ENCODE measurements at places on chromosomes 2 and 18.

GRCh38 chr2:48717846-48718245 is 37.7 kb downstream of the LHCGR start:
- no peak overlapping the region for H3K4me3 ChIP-seq
- DNase-seq: no peak
- H3K36me3 ChIP-seq: no peaks in the 10 kb centered on the region
- H3K27me3 ChIP-seq: peaks cover 5% of the 10 kb centered on the region
- H3K4me1 ChIP-seq: peaks cover 4% of the 10 kb centered on the region
- H3K27ac ChIP-seq: no peak overlapping the region

- DNase-seq: no peak
- H3K4me1 ChIP-seq: no peaks in the 10 kb centered on the region
Observed at GRCh38 chr2:127146071-127146725, 39.2 kb upstream of the BIN1 start.

GRCh38 chr2:236157366-236157765 is 10.8 kb downstream of the GBX2 start:
- H3K27ac ChIP-seq: no peak overlapping the region
- DNase-seq: no peak
- peaks cover 1% of the 10 kb centered on the region for H3K36me3 ChIP-seq
- no peak overlapping the region for H3K4me3 ChIP-seq
- peaks cover 50% of the 10 kb centered on the region for H3K27me3 ChIP-seq

- no peak for DNase-seq
- peaks cover 23% of the 10 kb centered on the region for H3K27me3 ChIP-seq
- no peak overlapping the region for H3K27ac ChIP-seq
Observed at GRCh38 chr2:235467588-235467987, 26.3 kb upstream of the AGAP1 start.

Measured in activated naive CD4-positive, alpha-beta T cell treated with anti-CD3 and anti-CD28 coated beads for 36 hours (primary cell).